PC-9 (cell line): ENCODE measurements at places on chromosomes 7 and 10. TPM values are rescaled to one million over a fixed set of nuclear protein-coding genes. Genes with fewer than 3 reads are reported as not detected.

- peak; percentile 36 for DNase-seq
Observed at GRCh38 chr10:44995914-44996669, 4.6 kb upstream of the ZNF22 start.

- DNase-seq: no peak
Observed at GRCh38 chr10:110326351-110327032, 21.8 kb upstream of the SMNDC1 start.

DNA sequence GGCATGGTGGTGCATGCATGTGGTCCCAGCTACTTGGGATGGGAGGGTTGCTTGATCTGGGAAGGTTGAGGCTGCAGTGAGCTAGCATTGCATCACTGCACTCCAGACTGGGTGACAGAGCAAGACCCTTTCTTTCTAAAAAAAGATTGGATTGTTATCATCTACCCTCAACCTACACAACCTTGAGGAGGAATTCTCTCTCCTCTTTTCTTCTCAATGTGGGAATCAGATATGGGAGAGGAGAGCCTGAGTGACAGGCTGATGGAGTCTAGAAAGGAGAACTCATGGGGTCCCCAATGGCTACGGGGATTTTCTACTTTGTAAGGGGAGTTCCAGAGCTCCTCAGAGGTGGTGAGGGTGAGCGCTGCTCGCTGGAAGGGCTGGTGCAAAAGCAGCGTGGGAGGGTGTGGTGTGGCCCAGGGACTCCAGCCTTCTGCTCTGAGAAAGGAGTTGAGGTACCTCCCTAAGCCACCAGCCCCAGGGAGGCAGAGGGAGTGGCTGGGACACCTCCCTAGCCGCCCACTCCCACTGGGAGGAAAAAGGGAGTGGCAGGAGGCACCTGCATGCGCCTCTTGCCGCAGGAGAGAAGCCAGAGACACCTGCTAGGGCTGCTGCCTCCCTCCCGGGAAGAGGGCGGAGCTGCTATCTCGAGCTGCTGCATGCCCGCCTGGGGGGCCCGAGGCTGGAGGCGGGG lies 48.4 kb downstream of the GATA3 start:
- no peak for DNase-seq

DNA sequence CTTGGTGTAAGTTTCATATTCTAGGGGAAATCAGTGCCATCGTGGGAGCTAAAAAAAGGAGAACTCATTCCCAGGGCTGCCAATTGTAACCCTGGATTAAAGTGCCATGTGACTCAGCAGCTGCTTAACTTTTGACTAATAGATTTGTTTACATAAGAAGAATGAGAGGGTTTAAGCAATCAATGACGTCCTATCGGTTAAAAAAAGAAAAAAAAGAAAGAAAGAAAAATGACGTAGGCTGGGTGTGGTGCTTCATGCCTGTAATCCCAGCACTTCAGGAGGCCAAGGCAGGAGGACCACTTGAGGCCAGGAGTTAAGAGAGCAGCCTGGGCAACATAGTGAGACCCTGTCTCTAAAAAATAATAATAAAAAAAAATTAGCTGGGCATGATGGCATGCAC lies 116.2 kb upstream of the AFAP1L2 start:
- no peak for DNase-seq

SPAM1 gene
- not detected in 2 replicates for total RNA-seq
